ENCODE measurements at places on chromosomes 3 and 15.

DNA sequence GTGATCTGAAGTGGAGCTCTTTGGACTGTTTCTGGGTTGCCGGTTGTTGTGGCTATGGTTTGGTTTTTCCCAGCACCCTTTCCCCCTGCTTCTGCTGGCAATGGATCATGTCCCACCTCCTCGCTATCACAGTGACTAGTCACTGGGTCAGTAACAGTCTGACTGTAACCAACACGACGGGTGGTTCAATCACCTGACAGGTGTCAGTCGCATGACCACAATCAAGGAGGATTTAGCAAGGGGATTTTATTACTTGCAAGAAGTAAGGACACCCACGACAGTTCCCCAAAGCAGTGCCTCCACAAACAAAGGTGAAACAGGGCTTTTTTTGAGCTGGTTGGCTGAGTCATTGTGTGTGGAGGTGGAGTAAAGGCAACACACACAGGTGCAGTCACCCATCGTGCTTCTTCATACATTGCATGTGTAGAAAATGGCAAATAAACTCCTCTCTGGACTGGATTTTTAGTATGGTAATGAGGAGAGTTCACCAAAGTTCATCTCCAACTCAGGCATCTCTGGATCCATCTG is 58.8 kb upstream of the FAM3D start:
- DNase-seq: no peak

GRCh38 chr15:58146749-58147148 is 8.6 kb downstream of the AQP9 start:
- DNase-seq: no peak

GRCh38 chr3:80000022-80000421 is 232.2 kb upstream of the ROBO1 start:
- no peak for DNase-seq

GRCh38 chr15:70185251-70185711 is 87.6 kb upstream of the TLE3 start:
- DNase-seq: no peak

GRCh38 chr3:144363856-144364255 is 392.2 kb downstream of the DIPK2A start:
- no peak for DNase-seq

DNA sequence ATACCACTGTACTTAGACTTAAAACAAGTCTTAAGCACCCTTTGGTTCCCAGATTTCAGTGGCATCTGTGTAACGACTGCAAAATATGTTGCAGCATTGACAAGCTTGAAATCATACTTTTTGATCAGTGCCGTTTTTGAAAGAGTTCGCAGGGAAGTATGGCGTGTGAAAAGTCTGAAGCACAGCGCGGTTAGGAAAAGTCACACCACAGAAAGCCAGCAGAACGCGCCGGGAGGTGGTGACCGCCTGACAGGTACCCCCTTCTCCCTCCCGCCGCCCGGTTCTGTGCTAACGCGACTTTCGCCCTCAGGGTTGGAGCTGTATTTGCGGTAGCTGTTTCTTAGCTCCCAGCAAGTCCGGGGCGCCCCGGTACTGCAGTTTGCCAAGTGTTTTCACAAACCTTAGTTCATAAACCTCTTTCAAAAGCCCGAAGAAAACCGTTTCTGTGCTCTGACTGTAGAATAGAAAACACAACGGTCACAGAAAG is 481 bp upstream of the CRYBG3 start:
- DNase-seq: no peak

DNA sequence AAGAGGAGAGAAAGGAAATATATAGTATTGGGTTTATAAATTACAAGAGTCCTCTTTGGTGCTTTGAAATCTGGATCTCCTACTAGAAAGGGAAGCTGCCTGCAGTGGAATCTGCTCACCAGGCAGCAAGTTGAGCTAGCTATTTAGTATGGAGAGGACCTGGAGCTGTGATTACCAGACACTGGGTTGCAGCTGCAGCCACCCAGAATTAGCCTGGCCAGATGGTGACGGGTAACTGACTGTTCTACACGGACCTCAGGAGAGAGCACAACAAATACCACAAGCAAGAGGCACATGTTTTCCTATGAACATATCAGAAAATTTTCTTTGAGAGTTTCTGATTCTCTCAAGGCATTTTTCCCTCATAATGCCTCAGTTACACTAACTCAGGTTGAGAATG is 46.5 kb downstream of the SYNPR start:
- DNase-seq: no peak

DNA sequence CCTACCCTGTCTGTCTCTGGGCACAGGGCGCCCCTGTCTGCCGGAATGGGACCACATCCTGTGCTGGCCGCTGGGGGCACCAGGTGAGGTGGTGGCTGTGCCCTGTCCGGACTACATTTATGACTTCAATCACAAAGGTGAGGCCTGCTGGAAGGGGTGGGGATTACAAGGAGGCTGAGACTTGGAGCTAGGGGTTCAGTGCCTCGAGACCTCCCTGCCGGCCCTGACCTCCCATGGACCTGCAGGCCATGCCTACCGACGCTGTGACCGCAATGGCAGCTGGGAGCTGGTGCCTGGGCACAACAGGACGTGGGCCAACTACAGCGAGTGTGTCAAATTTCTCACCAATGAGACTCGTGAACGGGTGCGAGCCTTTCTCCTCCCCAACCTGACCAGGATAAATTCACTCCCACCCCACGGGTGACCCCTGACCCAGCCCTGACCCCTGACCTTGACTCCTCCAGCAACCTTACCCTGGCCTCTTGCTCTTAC is 20.4 kb downstream of the PTH1R start:
- DNase-seq: no peak

DNA sequence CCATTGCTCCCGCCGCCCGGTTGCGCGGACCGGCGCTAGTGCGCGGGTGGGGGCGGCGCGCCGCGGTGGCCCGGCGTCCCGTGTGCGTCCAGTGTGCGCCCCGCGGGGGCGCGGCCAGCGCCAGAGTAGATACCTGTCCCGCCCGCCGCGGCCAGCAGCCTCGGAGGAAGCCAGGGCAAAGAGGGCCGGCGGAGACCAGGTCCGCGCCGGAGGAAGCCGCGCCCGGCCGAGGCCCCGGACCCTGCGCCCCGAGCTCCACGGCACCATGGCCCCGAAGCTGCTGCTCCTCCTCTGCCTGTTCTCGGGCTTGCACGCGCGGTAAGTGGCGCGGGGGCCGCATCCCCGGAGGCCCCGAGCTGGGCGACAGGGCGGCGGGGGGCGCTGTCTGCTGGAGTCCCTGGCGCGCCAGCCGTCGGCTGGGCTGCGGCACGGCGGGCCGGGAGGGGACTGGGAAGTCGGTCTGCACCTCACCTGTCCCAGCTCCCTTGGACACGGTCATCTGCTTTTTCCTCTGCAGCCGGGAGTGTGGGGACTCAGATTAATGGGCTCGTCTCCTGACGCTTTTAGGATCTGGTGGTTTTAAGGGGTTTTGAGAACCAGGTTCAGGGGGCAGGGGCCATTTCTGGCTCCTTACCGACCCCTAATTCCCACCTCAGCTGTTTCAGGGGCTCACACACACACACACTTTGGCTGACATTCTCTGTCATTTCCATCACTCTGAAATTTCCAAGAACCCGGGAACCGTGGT is 464 bp downstream of the GABRG3 start:
- peak; percentile 78 for DNase-seq

Data from right kidney (tissue), 9 donors.